ENCODE measurements at places on chromosomes 11 and 22.
A peak's percentile ranks its signal among the peaks of the same experiment; 100 is the strongest.

GRCh38 chr11:19225123-19225522 lies 15.6 kb downstream of the E2F8 start:
- DNase-seq: no peak

DNA sequence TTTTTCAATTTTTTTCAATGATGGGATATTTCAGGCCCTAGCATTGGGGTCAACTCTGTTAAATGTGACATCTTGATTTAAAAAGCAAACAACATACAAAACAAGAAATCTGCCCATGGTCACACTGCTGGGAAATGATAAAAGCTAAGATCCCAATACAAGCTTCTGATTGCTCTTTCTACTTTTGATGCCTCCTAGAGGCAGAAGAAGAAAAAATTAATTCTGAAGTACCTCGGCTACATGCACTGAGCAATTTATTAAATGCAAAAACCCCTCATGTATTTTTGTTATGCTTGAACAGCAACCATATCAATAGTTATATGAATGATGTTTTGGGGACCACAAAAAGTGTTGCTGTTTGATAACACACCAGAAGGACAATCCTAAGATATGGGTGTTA lies 342.1 kb upstream of the NARS2 start:
- no peak for DNase-seq

DNA sequence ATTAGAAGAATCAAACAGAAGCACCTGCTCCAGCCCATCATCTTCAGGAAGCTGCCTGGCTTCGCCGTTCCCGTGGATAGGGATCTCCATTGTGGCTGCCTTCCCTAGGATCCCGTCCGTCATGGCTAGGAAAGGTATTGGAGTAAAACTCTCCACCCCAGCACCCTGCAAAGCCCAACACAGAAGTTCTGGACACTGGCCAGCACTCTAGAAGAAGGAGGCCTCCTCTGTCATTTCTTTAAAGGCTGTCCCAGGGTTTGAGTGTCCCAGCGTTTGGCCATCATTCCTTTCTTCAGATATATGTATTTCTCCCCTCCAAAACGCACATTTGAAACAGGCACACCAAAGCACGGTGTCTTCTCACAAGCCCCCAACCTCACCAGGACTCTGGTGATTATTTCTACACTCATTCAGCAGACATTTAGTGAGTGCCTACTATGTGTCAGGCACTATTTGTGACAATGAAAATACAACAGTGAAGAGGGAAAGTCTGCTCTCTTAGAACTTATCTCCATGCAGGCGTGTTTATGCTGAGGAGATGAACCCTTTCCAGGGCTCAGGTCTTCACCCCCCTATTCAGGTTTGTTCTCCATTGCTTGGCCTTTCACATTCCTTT lies 724 bp downstream of the ARFIP2 start:
- DNase-seq: no peak

DNA sequence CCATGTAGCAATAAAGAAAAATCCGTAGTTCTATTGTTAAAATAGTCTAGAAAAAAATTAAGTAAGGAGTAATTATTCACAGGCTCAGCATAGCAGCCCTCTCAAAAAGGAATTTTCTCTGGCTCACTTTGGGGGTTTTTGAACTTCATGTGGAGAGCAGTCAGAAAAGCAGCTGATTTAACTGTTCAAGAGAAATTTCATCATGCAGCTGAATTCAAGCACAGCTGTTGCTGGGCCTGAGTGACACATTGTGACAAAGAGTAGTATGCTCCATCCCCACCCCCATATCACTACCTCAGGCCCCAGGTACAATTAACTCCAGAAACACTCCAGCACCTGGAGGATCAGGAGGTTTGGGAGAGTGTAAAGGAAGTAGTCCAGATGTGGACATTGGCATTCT lies 272.1 kb downstream of the FAM76B start:
- no peak for DNase-seq

DNA sequence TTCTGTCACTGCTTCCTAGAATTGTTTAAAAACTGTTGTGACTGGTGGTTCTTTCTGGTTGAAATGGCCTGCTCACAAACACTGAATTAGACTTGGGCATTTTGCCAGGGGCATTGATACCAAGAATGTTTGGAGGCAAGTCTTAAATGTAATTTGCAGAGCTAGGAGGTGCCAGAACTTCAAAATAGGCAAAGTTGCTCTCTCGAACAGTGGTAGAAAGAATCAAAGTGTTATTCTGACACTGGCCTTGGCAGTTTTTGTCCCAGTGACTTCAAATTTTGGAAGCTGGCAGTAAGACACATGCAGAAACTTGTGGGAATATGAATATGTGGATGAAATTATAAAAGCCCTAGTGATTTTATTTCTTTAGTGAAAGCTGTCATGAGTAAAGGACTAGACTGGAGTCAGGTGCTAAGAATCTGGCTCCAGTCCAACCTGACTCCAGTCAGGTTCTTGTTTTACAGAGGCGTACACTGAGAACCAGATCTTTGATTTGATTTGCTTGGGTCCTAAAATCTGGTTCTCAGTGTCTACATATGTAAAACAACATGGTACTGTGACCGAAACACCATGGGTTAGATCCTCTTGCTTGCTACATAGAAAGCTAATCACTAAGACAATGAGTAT lies 20.9 kb downstream of the SVIP start:
- DNase-seq: no peak

DNA sequence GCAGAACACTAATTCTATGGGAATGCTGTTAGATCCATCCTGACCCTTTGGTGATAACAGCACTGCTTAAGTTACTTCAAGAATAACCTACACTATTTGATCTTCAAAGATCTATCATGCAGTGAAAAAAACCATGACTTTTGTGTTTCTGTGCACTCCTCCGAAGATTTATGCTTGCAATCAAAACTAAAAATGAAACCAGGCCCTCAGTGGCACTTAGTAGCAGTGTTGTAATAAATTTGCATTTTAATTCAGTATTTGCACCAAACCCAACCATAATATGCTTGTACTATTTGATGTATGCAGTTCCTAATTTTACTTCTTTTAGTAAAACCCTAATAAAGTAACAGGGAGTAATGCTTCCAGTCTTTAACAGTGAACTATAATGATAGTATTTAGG lies 130.7 kb downstream of the SOX6 start:
- DNase-seq: no peak

GRCh38 chr11:22349491-22349890 lies 11.3 kb downstream of the SLC17A6 start:
- no peak for DNase-seq

GRCh38 chr11:123258877-123259276 lies 63.8 kb upstream of the CLMP start:
- DNase-seq: no peak

GRCh38 chr11:75275581-75275980 lies 35.0 kb downstream of the TPBGL start:
- DNase-seq: peak; percentile 62

DNA sequence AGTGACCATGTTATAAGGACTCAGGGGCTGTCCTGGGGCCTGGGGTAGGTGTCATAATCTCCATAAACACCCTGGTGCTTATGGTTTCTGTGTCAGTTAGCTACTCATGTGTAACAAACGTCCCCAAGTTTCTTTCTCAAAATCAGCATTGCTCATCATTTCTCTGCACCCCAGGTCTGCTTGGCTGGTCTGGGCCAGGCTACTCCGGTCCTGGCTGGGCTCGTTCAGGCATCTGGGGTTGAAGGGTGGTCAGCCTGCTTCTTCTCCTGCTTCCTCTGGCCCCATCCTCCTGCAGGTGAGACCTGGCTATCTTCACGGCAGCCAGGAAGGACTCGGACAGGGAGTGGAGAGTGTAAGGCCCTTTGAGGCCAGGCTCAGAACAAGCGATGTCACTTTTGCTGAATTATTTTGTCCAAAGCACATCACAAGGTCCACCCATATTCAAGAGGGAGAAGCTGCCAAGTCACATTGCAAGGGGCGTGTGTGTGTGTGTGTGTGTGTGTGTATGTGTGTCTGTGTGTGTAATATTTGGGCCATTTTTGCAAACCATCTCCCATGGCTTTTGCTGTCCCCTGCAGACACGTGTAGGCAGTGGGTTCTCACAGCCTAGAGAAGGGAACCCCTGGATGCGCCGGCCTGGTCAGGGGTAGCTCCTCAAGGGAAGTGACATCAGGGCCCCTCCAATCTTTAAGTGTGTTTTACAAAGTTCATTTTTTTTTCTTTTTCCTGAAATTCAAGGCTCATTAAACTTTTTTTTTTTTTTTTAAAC lies 535.8 kb downstream of the TBC1D22A start:
- DNase-seq: no peak

DNA sequence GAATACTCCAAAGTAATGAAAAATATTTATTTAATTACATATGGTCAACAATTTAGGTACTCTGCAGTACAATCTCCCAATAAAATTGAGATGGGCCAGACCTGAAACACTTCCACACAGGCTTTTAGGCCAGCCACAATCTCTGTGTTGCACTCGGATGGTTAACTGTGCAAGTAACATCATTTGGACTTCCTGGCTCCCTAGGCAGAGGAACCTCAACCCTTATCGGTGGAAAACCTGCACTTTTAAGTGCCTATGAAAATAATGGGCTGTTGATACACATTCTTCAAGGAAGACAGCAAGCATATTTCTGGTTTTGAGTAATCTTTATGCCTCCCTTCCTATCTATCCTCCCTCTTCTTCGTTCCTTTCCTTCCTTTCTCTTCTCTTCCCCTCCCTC lies 343.1 kb downstream of the SOX6 start:
- DNase-seq: no peak

DNA sequence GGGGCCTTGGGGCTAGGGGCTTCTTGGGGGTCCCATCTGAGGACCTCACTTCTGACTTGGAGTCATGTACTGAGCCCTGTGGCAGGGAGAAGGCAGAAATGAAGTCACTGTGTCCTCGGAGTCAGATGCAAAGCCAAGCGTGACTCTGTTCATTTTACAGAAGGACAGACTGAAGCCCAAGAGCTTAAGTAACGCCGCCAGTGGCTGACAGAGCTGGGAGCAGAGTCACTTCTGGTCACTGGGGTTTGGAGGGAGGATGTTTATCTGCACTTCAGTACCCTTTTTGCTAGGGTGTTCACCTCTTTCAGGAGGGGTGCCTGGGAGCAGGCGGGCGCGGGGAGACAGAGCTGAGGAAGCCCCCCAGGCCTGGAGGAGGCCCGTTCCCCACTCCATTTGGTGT lies 10.7 kb downstream of the CD6 start:
- peak; percentile 35 for DNase-seq

- no peak for DNase-seq
Observed at GRCh38 chr11:83046621-83047172, 25.0 kb downstream of the RAB30 start.

DNA sequence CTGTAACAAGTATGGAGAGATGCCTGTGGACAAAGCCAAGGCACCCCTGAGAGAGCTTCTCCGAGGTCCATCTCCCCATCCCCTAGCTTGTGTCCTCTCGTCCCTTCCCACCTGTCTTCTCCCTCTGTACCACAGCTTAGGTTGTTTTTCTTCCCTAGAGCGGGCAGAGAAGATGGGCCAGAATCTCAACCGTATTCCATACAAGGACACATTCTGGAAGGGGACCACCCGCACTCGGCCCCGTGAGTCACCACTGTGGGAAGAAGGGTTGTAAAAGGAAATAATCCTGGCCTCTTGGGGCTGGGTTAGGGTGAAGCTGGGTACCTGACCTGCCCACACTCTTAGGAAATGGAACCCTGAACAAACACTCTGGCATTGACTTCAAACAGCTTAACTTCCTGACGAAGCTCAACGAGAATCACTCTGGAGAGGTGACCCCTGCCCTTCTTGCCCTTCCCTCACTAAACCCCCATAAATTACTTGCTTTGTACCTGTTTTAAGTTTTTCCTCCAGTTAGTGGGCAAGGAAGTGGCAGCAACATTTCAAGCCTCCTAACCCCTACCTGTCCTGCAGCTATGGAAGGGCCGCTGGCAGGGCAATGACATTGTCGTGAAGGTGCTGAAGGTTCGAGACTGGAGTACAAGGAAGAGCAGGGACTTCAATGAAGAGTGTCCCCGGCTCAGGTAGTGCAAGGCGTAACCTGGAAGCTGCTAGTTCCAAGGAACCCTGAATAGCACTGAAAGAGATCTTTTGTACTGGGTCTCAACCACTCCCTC lies 3.1 kb downstream of the TAF10 start:
- peak; percentile 3 for DNase-seq

DNA sequence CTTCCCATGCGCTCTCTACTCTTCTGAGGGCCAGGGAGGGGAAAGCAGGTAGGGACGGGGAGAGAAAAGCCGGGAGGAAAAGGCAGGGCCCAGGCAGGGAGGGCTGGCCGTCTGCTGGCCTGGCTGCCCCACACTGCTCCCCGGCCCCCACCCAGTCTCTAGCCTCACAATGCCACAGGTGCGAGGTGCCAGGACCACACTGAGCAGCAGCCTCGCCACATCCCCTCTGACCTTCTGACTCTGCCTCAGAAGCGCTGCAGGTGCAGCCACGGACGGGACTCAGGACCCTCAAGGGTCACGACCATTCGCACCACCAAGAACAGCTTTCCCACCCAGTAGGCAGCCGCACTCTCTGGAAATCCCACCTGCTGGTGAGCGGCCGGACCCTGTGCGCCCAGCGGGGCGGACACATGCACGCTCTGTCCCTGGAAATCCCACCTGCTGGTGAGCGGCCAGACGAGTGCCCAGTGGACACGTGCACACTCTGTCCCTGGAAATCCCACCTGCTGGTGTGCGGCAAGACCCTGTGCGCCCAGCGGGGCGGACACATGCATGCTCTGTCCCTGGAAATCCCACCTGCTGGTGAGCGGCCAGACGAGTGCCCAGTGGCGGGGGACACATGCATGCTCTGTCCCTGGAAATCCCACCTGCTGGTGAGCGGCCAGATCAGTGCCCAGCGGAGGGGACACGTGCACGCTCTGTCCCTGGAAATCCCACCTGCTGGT lies 20.1 kb downstream of the TOLLIP start:
- no peak for DNase-seq

DNA sequence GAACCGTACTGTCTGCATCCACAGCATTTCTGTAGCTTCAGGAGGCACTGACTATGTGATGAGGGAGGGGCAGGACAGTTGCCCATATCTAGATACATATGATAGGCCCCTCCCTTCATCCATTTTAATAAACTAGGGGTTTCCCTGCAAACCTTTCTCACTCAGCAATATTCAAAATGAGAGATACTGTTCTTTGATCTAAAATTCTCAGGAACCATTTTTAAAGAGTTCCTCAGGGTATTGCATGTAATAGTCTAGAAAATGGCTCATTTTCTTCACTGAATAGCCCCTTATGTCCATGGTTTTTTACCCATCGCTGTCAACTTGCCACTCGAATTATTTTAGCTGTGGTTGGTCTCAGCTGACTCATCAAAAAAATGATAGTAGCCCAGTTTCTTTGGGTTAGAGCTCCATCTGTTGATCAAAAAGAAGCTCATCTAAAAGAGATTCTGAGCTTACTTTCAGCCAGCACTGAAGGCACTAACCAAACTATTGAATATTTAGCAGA lies 37.0 kb upstream of the DNAJB7 start:
- DNase-seq: peak; percentile 26

- no peak for DNase-seq
Observed at GRCh38 chr11:44743959-44744557, 17.3 kb downstream of the TSPAN18 start.

DNA sequence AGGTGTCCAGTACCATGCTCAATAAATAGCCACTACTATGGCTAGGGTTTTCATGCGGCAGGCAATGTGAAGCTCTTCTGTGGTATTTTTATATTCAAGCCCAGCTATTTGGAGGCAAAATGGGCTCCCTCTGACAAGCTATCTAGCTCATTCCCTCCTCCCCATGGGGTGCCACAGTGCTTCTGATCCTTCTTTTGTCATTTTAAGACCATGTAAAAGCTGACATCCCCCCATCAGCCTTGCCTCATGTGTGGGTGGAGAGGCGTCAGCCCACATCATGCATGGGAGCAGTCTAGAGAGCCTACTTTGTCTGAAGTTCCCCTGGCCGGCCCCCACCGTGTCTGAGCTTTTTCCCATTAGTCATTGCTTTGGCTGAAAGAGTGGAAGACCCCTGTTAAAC lies 59.8 kb downstream of the NAV2 start:
- DNase-seq: no peak

GRCh38 chr11:122181372-122181771 lies 65.4 kb upstream of the BLID start:
- DNase-seq: no peak
